ENCODE measurements at places on chromosomes 2 and 18.

DNA sequence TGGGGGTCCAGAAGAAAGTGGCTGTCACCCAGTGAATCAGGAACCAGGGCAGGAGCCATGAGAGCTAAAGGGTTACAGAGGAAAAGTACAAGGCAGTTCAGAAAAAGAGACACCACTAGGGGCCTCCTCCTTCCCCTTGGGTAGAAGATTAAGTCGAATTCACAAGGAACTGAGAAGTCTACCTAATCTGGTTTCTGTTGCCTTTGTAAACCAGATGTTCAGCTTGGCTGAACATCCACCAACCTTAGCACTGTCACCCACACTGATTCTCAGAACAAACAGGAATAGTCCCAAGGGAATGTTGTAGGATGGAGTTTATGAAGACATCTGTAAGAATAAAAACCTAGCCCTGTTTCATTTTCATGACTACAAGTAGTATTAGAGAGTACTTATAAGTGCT is 90.4 kb upstream of the NOSTRIN start:
- DNase-seq, result no peak

GRCh38 chr2:192719629-192720028 is 524.9 kb upstream of the TMEFF2 start:
- DNase-seq, result no peak

DNA sequence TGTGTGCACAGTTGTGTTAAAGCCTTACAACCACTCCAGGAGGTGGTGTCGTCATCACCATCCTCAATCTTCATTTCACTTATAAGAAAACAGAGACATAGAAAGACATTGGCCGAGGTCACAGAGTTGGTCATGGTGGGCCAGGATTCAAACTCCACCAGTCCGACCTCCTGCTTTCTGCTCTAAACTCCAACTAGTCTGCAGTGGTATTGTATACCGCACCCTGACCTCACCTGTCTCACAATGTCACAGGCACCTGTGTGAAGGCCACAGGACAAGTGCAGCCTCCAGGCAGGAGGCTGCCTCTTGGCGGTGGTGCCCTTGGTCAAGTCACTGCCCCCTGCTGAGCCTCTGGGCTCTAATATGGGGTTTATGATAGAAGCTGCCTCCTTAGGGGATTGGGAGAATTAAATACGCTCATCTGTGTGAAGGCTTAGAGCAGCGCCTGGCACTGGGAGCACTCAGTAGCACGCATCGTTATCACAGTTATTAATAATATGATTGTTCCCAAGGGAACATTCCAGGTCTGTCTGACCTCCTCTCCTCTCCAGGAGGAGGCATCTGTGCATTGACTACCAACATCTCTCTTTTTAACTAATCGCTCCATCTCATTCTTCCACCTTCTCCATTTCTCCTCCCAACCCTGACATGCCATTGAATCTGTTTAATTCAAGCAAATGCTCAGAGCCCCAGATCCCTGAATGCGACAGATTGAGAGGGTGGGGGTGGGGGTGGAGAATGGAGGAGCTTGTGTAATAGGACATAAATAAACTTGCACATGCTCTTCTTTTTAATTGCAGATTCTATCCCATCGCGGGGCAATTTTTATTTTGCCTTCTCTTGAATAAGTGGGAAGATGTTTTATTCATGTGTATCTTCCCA is 112.7 kb downstream of the MCFD2 start:
- DNase-seq, result no peak

- no peak for DNase-seq
Measured at GRCh38 chr18:54052732-54053429, 171.6 kb downstream of the MBD2 start.

- DNase-seq, result no peak
Measured at GRCh38 chr2:115083225-115083624, 640.8 kb downstream of the DPP10 start.

- DNase-seq, result no peak
Measured at GRCh38 chr2:239582476-239582875, 181.7 kb upstream of the HDAC4 start.

- DNase-seq, result no peak
Measured at GRCh38 chr18:10329101-10329500, 125.3 kb upstream of the APCDD1 start.

GRCh38 chr2:226445216-226445861 is 354.3 kb downstream of the IRS1 start:
- DNase-seq, result no peak

DNA sequence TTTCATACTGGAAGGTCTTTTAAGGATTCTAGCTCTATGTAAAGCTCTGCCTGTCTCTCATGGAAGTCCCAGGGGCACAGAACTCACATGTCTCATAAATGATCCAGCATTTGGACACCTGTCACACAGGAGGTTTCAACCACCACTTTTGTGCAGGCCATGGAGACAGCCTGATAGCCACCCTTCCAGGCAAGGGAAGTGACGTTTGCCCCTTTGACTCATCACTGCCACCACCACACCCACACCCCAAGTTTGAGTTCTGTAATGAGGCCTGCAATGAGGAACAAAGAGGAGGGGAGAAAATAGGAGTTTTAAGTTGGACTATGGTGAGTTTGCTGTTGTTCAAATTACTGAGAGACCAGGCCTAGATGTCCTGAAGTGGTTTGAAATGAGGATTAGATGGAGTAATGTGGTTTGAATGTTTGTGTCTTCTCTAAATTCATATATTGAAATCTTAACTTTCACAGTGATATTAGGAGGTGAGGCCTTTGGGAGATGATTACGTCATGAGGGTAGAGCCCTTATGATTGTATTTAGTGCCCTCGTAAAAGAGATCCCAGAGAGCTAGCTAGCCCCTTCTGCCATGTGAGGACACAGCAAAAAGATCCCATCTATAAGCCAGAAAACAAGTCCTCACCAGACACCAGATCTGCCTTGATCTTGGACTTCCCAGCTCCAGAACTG is 175.3 kb upstream of the EPHA4 start:
- DNase-seq, result no peak

GRCh38 chr2:224565452-224566035 is 19.6 kb downstream of the CUL3 start:
- no peak for DNase-seq

GRCh38 chr18:3055816-3056215 is 42.9 kb upstream of the LPIN2 start:
- no peak for DNase-seq

- no peak for DNase-seq
Measured at GRCh38 chr18:35189510-35189909, 51.3 kb upstream of the ZNF397 start.

GRCh38 chr18:57121542-57122112 is 25.3 kb upstream of the BOD1L2 start:
- no peak for DNase-seq

DNA sequence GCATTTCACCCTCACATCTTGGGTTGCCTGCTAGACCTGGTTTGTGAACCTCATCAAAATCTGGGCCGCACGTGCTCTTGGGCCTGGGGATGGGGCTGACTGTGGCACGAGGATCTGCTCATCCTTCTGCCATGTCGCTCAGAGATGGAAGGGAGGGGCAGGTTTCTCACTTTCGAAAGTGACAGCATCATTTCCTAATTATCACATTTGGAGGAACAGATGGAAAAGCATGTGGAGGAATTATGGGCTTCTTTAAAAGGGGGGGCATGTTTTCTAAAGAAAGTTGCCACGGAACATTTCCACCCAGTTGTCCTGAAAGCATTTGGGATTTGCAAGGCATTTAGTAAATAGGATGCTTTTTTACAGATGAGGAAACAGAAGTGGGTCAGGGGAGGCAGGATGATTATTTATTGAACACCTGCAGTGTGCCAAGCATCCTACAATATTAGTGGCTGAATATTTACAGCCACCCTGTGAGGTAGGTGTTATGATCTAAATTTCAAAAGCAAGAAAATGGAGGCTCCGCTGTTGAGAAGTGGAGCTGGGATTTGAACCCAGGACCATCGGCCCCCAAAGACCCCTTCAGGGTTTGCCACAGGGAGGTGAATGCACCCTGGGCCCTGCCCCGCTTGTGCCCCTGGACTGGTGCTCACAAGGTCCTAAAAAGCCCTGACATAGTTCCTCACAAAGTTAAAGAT is 104.2 kb upstream of the MYCN start:
- DNase-seq, result no peak

DNA sequence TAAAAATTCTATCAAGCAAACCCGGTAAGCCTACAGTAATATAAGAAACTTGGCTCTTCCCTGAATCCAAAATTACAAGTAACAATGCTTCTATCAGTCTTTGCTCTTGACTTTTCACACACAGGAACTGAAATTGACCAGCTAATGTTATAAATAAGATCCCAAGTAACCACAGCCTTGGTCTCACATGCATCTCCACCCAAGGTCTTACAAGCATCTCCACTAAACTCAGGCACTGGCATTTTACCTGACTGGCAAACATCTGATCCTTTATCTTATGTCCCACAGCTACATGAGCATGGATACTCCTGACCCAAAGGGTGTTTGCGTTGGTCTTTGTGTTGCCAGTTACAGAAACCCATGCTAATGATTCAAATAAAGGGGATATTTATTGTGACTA is 302.3 kb upstream of the EPHA4 start:
- no peak for DNase-seq

DNA sequence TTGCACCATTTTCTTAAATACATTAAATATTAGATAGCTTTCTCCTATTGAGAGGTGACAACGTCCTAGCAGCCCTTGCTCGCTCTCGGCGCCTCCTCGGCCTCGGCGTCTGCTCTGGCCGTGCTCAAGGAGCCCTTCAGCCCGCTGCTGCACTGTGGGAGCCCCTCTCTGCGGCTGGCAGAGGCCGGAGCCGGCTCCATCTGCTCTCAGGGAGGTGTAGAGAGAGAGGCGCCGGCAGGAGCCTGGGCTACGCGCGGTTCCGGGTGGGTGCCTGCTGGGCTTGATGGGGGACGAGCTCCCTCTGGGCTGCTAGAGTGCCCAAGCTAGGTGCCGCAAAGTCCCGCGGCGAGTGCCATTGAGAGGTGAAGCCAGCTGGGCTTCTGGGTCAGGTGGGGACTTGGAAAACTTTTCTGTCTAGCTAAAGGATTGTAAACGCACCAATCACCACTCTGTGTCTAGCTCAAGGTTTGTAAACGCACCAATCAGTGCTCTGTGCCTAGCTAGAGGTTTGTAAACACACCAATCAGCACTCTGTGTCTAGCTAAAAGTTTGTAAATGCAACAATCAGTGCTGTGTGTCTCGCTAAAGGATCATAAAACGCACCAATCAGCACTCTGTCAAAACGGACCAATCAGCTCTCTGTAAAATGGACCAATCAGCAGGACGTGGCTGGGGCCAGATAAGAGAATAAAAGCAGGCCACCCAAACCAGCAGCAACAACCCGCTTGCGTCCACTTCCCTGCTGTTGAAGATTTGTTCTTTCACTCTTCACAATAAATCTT is 3.1 kb downstream of the RPRD1A start:
- DNase-seq, result no peak

DNA sequence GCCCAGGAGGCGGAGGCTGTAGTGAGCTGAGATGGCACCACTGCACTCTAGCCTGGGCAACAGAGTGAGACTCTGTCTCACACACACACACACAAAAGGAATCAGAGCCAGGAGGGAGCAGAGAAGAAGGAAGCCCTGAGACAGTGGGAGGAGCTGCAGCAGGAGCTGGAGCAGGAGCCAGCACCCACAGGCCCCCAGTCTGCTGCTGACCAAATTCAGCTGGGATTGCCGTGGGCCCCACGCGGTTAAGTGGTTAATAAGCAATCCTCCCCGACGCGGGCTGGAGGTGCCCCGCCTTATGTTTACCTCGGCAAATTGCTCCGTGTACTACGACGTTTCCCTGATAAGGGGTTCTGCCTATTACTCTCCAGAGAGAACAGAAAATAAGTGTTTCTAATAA is 265.3 kb downstream of the TWIST2 start:
- DNase-seq, result no peak

DNA sequence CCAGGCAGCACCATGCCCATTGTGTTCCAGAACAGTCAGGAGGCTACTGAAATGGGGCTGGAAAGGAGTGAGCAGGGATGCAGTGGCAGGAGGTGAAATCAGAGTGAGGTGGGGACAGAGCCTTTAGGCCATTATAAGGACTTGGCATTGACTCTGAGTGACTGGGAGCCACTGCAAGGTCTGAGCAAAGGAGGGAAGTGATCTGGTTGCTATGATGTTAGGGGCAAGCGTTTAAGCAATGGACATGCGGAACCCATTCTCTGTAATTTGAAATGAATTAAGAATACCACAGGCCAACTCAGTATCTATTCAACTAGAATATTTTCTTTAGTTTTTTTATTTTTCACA is 98.2 kb downstream of the DPP4 start:
- no peak for DNase-seq

GRCh38 chr2:16218161-16218560 is 277.8 kb downstream of the MYCN start:
- DNase-seq, result no peak

DNA sequence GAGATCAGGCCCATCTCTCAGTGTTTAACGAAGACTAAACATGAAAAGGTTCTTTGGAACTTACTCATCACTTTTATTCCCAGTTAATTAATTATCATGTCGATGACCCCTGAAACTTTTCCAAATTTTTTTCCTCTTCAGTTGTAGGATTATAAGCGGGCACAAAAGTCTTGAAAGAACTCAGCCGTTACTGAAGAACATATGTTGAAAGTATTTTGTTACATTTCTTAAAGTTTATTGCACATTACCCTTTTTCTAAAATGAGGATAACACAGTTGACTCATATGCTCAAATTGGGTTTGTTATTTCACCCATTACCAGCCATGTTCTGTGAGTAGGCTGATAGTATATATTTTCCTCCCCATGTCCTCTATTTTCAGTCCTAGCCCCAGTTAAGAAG is 75.9 kb upstream of the COL3A1 start:
- no peak for DNase-seq

GRCh38 chr2:20097889-20098714 is 46.7 kb upstream of the LAPTM4A start:
- peak; percentile 78 for DNase-seq

All from glomerular endothelial cell (primary cell).